Endodermal cell (in vitro differentiated cells): ENCODE measurements at places on chromosomes 4 and X. TPM values are rescaled to one million over a fixed set of nuclear protein-coding genes. Genes with fewer than 3 reads are reported as not detected.

- DNase-seq = peak; percentile 55
- no peak overlapping the region for H3K27ac ChIP-seq
- no peaks in the 10 kb centered on the region for H3K4me1 ChIP-seq
- no peaks in the 10 kb centered on the region for H3K36me3 ChIP-seq
- no peaks in the 10 kb centered on the region for H3K27me3 ChIP-seq
Observed at GRCh38 chrX:6325437-6325836, 96.8 kb upstream of the NLGN4X start.

DNA sequence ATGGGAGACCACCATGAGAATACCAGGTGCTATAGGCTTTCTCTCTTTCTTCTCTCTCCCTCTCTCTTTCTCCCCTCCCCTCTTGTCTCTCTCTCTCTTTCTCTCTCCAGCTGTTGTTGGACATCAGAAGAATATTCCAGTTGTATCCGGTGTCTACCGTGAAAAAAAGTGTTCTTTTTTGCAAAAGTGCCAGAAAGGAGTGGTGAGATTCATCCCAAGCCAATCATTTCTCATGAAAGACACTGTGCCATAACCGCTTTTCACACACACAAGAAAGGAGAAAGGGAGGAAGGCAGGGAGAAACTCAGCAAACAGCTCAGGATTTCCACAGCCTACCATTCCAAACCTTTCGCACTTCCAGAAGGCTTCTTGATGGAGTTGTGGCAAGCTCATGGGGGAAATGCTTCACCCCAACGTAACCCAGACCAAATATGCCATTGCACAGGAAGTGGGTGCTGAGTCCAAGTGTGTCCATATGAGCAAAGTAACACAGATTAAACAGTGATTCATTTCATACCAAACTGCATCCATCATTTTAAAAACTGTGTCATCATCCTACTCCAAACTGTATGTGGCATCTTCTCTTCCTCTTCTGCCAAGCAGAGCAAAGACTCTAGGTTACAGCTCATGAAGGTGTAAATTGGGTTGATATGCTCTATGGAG, 224.0 kb downstream of the APBB2 start:
- no peak overlapping the region for H3K27ac ChIP-seq
- DNase-seq = no peak
- no peaks in the 10 kb centered on the region for H3K27me3 ChIP-seq
- no peaks in the 10 kb centered on the region for H3K4me1 ChIP-seq
- H3K36me3 ChIP-seq = no peaks in the 10 kb centered on the region
- H3K4me3 ChIP-seq = no peak overlapping the region

DNA sequence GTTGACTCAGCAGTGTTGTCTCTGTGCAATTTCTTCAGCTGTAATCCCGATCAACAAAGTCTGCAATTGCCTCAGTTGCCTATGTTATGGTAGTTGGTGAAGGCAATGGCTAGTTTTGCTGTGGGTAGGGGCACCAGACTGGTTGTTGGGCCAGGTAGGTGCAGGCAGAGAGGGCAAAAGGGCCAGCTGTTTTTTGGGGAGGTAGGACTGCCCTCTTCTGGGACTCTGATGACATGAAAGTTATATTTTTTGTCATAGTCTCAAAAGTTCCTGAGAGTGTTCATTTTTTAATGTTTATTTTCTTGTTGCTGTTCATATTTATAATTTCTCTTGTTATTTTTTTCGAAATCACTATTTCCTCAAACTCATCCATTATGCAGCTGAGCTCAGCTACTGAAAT, 25.1 kb downstream of the DCAF12L2 start:
- no peak for DNase-seq
- no peaks in the 10 kb centered on the region for H3K36me3 ChIP-seq
- H3K4me1 ChIP-seq = no peaks in the 10 kb centered on the region
- no peak overlapping the region for H3K4me3 ChIP-seq

- H3K27me3 ChIP-seq = no peaks in the 10 kb centered on the region
- no peaks in the 10 kb centered on the region for H3K4me1 ChIP-seq
- H3K4me3 ChIP-seq = no peak overlapping the region
- peak overlapping the region; percentile 83 for H3K27ac ChIP-seq
Observed at GRCh38 chr4:182679533-182679932, 237.7 kb downstream of the DCTD start.

GRCh38 chr4:168633496-168633895, 136.6 kb downstream of the PALLD start:
- no peaks in the 10 kb centered on the region for H3K36me3 ChIP-seq
- peaks cover 14% of the 10 kb centered on the region for H3K4me1 ChIP-seq
- peak overlapping the region; percentile 85 for H3K4me3 ChIP-seq
- no peak for DNase-seq
- H3K27ac ChIP-seq = no peak overlapping the region
- H3K27me3 ChIP-seq = no peaks in the 10 kb centered on the region

DNA sequence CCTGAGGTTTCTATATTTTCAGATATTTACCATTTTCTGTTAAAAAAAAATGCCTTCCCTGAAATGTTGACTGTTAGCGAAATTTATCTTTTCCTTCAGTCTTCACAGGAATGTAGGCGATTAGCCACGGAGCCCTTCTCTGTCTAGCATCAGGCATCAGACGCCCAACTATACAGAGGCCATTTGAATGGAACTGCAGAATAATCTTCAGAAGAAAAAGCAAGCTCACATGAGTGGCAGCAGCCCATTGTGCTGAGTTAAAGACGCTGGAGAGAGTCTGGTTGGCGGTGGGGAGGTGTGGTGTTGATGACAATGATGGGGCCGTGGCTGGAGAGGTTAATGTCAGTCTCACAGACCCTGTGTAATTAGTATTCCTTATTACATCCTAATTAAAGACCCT, 196.8 kb upstream of the LEF1 start:
- peak overlapping the region; percentile 45 for H3K27ac ChIP-seq
- no peak overlapping the region for H3K4me3 ChIP-seq
- H3K27me3 ChIP-seq = no peaks in the 10 kb centered on the region
- DNase-seq = no peak
- H3K4me1 ChIP-seq = no peaks in the 10 kb centered on the region
- no peaks in the 10 kb centered on the region for H3K36me3 ChIP-seq

- peaks cover 13% of the 10 kb centered on the region for H3K4me1 ChIP-seq
- H3K27ac ChIP-seq = no peak overlapping the region
- DNase-seq = no peak
Observed at GRCh38 chr4:15481961-15482745, 12.5 kb downstream of the CC2D2A start.

GRCh38 chr4:7904952-7905915, 34.4 kb downstream of the AFAP1 start:
- H3K4me1 ChIP-seq = peaks cover 39% of the 10 kb centered on the region
- H3K4me3 ChIP-seq = no peak overlapping the region
- no peaks in the 10 kb centered on the region for H3K27me3 ChIP-seq
- DNase-seq = no peak
- H3K27ac ChIP-seq = no peak overlapping the region

The FGA gene
- 1.7 to 5.6 TPM (median 3.7 TPM) in 3 replicates for total RNA-seq

The SPANXN4 gene
- not detected in 3 replicates for total RNA-seq

The F11 gene
- total RNA-seq = not detected in 3 replicates
